Effector CD4-positive, alpha-beta T cell (primary cell): ENCODE measurements at places on chromosomes 16 and 17.
A peak's percentile ranks its signal among the peaks of the same experiment; 100 is the strongest.

DNA sequence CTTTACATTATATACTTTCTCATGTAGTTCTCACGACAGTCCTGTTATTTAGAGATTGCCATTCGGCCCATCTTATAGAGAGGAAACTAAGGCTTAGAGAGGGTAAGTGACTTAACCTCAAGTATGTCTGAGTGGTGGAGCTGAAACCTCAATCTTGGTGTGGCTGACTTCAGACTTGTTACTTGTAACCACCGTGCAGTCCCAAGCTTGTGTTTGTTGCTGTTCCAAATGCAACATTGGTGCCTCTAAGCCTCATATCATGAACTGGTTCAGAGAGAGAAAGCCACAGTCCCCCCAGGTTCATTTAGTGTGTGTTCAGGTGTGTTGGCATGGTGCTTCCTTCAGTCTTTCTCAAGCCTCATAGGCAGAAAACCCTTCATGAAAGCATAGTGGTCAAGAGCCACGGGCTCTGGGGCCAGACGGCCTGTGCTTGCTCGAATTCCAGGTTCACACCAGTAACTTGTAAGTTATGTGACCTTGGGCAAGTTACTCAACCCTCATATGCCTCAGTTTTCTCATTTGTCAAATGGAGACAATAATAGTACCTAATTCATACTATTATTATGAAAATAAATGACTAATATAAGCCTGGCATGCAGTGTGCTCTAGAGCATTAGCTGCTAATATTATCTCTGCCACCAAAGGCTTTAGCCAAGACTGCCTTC, 39.9 kb downstream of the CDH1 start:
- DNase-seq = no peak

GRCh38 chr17:4744999-4745969, 5.6 kb upstream of the CXCL16 start:
- DNase-seq = no peak

GRCh38 chr17:8300226-8300625, 5.0 kb upstream of the SLC25A35 start:
- no peak for DNase-seq

DNA sequence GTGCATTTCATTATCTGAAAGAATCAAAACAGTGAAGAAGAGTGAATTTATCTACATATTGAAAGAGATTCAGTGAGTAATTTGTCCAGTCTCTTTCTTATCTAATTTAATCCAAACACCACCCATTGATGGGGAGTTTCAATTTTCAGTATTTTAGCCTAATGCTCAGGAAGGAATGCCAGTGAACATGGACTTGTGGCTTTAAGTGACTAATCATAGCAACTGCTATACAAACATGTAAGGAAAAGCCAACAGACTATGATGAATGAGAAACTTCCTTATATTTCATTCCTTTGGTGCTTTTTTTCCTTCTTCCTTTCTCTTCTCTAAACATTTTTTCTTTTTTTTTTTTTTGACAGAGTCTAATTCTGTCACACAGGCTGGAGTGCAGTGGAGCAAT, 885.8 kb downstream of the KCNJ2 start:
- no peak for DNase-seq

GRCh38 chr17:36515837-36516236, 18.8 kb downstream of the MYO19 start:
- no peak for DNase-seq

GRCh38 chr17:43456661-43457361, 27.0 kb upstream of the DHX8 start:
- DNase-seq = no peak

DNA sequence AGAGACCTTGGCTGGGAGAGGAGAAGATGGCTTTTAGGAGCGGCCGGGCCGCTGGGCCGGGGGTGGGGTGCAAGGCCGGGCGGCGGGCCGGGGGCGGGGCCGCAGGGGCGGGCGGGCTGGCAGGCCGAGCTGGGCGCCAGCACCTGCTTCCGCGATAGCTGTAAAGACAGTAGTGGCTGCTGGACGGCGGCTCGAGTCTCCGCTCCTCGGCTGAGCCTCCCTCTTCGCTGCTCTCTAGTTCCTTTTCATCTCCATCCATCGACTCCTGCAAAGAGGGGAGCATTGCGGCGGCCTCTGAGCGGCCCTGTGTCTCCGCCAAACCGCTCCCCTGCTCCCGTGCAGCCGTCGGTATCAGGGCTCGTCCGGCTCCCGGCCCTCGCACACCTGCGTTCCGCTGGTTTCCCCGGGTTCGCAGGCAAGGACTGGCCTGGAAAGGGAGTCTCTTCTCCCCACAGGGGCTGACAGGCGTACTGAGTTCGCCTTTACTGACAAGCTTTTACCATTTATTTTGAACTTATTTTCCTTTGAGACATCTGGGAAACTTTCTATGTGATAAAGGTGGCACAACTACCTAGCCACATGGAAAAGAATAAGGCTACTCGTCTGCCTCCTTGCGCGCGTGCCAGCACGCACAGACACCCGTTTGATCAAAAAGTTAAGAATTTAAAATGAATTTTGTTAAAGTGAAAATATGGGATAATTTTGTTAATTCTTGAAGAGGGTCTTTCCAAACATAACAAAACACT, at the start of gene C17orf75:
TSS of gene C17orf75 (minus strand) at position 317 of the 746 bp plus-strand sequence. CDS start at position 283, 34 bp downstream.
- DNase-seq = peak; percentile 62

DNA sequence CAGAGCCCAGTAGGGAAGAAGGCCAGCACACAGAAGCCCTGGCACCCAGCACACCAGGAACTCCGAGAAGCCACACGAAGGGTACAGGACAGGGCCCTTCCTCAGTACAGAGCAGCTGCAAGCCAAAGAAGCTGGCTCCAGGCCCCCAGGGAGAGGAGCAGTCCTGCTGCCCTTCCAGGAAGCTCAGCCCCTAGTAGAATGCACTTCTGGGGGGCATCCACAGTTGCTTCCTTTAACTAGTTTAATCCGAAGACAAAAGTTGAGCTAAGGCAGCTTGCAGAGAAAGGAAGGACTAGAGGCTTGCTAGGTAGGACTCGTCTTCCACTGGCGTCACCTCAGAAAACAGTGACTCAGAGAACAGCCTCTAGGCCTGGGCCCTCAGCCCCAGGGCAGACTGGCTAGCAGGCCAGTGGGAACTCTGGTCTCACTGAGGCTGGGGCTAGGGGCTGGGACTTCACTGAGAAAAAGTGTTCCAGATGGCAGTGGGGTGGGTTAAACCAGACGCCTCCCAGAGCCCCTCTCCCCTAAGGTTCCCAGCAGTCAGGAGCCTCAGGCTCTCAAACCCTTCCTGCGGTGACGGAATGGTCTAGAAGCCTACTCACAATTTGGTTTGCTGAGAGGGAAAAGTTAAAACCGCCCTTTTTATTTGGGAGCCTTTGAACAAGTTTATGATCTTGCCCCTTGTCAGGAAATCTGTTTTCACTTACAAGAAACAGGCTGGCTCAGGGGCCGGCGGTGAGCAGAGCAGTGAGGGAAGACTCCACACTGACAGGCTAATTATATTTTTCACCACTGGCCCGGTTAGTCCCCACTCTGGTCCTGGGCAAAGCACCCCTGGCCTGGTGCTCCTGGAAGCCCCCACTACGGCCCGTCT, 41.4 kb downstream of the ACTG1 start:
- no peak for DNase-seq

DNA sequence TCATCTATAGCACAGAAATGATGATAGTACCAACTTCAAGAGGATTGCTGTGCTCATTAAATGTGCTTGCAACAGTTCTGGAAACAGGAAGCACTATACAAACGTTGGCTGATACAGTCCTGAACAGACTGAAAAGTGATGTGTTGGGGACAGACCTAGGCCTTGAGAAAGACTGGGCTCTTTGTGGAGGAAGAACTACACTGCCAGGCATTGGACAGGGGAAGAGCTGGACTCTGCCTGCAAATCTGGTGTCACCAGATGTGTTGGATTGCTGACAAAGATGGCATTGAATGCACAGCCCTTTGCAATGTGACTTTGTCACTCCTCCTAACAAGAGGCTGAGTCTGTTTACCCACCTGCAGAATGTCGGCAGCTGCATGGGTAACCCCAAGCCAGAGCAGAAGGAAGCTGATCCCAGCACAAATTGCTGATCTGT, 12.4 kb upstream of the ST6GALNAC2 start:
- no peak for DNase-seq

- DNase-seq = peak; percentile 52
Observed at GRCh38 chr16:85935974-85936760, 37.2 kb downstream of the IRF8 start.

GRCh38 chr17:40108970-40109824, 8.8 kb upstream of the NR1D1 start:
- no peak for DNase-seq

DNA sequence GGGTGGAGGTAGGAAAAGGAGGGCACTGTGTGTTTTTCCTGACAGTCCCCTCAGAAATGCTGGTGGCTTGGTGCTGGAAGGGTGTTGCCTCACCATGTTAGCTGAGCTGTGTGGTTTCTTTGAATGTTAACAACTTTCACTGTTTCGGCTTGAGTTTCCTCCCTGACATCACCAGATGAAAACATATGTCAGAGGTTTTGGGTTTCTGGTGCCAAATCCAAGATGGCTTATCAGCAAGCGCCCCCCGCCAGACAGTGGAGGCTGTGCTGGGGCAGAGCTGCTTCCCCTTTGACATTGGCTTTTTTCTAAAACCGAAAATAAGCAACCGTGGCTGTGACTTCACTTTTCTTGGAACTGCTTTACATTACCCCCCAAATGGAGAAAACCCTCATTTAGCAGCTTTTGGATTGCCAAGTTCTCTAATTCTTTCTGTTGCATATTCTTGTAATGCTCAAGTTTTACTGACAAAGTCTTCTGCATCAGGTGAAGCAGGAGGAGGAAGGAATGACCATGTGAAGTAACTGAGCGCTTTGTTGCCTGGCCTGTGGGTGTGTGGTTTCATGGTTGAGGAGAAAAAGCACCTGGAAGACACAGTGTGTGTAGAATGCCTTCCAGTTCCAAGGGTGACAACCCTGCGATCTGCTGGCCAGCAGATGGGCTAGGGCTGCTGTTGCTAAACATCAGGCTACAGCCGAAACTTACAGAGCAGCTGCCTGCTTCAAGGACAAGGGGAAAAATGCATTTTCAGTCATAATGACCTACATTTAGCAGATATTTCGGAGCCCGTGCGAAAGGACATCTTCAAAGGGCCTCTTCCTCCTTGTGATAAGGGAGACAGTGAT, 9.7 kb downstream of the RMI2 start:
- peak; percentile 49 for DNase-seq

- DNase-seq = no peak
Observed at GRCh38 chr16:77336637-77337036, 98.2 kb downstream of the ADAMTS18 start.

DNA sequence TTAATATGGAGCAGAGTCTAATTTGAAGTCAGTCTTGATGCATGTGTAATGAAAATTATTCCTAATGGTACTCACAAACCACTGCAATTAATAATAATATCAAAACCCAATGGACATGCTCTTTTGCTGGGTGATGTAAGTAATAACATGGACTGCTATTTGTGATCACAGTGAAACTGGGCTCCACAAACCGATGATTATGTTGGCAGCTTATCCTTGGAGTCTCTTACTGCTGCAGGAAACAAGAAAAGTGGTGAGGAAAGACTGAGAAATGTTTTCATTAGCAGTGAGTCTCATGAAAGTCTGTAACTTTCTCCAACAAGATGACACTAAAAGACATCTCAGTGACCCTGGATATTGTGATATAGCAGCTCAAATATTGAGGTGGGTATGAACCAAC, 45.2 kb downstream of the TMEM100 start:
- DNase-seq = no peak

- DNase-seq = peak; percentile 95
Observed at GRCh38 chr16:1971796-1972489, at the start of gene TBL3. TBL3 (plus strand) TSS chr16:1972053; CDS start chr16:1972165, 112 bp downstream.

DNA sequence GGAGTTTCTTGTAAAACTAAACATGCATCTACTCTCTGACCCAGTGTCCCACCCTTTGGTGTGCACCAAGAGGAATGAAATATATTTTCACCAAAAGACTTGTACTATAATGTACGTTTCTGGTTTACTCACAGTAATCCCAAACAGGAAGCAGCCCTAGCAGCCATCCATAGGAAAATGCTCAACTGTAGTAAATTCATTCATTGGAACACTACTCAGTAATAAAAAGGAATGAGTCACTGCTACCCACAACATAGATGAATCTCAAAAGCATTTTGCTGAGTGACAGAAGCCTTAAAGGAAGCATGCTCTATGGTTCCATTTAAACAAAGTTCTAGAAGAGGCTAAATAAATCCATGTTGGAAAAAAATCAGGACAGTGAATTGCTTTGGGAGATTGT, 37.6 kb upstream of the DHRS7B start:
- DNase-seq = no peak

DNA sequence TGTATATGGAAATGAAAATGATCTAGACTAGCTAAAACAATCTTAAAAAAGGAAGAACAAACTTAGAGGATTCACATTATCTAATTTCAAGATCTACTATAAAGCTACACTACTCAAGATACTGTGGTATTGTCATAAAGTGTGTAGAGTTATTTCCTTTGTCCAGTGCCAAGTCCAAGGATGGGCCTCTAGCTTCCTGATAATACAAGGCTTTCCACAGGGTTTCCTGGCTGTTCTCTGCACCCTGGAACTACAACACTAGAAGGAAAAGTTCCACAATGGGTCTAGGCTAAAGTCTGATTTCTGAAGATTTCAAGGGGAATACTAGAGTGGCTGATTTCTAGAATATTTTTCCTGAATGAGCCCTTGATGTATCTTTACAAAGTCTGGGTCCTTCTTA, 34.2 kb downstream of the TBC1D3B start:
- DNase-seq = no peak

GRCh38 chr17:79990051-79990592, 45.5 kb downstream of the TBC1D16 start:
- DNase-seq = no peak
